ENCODE measurements at places on chromosomes 5 and 9.

GRCh38 chr9:99868845-99869244 lies 37.6 kb upstream of the STX17 start:
- DNase-seq = no peak

- DNase-seq = no peak
These were observed 138.5 kb upstream of the ERCC6L2 start for GRCh38 chr9:95736891-95737522.

DNA sequence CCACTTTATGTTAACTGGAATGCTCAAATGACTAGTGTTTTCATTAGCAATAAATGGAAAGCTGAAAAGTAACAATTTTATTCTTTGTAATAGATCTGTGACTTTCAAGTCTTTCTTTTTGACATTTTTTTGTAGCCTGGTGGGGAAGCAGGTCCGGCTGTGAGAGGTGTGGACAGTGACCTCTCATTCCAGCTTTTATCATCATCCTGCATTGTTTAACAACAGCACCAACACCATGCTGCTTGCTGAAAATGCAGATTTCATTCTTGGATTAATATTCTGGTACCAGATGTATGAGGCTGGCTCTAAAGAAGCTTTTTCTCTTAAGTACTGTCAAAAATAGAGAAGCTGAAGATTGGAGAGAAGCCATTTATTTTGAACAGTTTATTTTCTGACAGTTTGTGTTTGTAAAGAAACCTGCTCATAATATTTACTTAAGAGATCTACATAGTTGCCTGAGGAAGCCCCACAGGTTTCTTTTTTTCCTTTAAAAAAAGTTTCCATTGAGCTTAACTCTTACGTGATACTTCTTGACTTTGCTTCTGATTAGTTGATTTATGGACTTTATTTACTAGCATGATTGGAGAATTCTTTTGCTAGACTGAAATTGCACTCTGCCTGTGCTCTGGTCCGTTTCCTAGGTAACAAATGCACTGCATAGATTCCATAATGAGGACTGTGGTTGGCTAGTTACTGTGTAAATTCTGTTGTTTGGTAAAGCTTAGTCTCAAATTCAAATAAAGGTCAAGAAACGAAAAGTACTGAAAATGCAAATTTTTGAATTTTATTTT lies 3.4 kb downstream of the KIAA1958 start:
- no peak for DNase-seq

DNA sequence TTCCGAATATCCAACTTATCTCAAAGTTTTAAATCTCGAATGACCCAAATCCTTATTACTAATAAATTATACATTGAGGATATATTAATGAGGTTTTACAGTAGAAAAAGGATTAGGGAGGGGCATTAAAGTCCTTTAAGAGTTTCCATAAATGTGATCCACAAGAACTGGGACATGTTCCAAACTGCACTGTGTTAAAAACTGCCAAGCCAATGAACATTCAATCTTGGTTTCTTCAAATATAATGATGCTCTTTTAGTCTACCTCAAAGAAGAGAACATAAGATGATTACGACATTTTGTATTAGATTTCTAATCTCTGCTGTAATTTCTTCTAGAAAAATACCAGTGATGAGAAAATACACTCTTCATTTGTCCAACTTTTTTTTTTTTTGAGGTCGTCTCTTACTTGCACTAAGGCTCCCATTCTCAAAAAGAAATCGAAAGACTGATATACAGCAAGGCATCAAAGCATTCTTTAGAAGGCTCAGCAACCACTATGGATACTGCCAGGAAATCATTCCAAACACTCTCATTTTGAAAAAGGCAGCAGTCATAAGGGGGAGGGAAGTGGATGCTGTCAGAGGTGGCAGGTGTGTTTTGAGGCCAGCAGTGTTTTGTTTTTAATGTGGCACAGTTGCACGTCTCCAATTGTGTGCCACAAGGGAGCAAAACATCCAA lies 1.7 kb downstream of the PTAR1 start:
- DNase-seq = no peak

DNA sequence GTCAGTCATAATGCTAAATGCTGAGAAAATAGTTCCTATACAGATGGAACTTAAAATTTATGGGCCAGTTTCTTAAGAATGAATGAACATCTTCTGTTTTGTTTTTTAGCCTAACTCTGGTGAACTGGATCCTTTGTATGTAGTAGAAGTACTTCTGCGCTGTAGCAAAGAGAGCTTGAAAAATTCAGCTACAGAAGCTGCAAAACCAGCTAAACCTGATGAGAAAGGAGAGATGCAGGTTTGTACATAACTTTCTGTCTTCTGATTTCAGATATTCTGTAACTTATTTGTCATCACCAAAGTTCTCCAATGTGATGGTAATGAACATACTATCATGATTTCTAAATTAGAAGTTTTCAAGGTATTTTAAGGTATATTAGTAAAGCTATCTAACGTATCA lies 80.1 kb downstream of the MTREX start:
- DNase-seq = no peak
